Activated naive CD4-positive, alpha-beta T cell treated with anti-CD3 and anti-CD28 coated beads, Interleukin-2, amount 10 ng/mL, durations not matched to agents 7 days and 5 days (primary cell): ENCODE measurements at places on chromosomes 7 and 10.

DNA sequence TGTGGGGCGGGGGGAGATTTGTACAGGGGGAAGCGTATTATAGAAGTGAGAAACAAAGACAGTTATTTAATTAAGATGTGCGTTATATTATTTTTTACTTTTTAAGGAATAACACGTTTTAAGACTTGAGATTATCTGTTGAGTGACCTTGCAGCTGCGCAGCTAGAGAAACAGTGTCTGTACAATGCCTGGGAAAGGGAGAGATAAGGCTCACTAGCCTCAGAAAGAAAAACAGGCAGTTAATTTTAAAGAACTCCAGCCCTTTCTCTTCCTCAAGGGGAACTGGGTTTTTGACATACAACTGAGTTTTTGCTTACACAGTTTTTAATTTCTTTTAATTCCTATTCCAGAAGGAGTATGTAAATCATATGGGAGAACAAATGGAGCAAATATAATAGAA lies 50.7 kb downstream of the LMBR1 start:
- H3K4me3 ChIP-seq, result no peak overlapping the region
- peaks cover 4% of the 10 kb centered on the region for H3K36me3 ChIP-seq
- DNase-seq, result no peak
- no peaks in the 10 kb centered on the region for H3K27me3 ChIP-seq
- no peak overlapping the region for H3K27ac ChIP-seq

DNA sequence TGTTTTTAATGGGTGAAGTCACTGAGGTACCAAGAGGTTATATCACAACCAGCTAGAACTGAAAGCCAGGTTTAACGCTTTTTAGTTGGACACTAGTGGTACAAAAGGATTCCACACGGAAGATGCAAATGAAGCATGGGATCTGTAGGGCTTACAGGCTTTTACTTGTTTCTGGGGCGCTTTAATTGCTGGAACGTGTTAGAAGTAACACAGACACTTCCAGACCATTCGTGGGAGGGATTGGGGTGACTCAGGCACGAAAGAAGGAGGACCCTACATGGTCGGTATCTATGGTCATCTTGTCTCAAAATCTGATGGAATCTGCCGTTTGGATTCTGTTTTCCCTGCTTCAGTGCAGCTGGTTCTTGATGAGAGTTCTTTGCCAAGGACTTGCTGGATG lies 1.0 kb downstream of the YKT6 start:
- no peak for DNase-seq
- H3K4me3 ChIP-seq, result peak overlapping the region; percentile 85
- H3K27ac ChIP-seq, result peak overlapping the region; percentile 47
- H3K4me1 ChIP-seq, result peaks cover 31% of the 10 kb centered on the region
- peaks cover 6% of the 10 kb centered on the region for H3K27me3 ChIP-seq
- H3K36me3 ChIP-seq, result peaks cover 20% of the 10 kb centered on the region

GRCh38 chr7:46993396-46993795 lies 588.5 kb downstream of the TNS3 start:
- H3K4me3 ChIP-seq, result no peak overlapping the region
- DNase-seq, result no peak
- no peak overlapping the region for H3K27ac ChIP-seq
- no peaks in the 10 kb centered on the region for H3K27me3 ChIP-seq
- no peaks in the 10 kb centered on the region for H3K4me1 ChIP-seq

- H3K27me3 ChIP-seq, result no peaks in the 10 kb centered on the region
- H3K27ac ChIP-seq, result peak overlapping the region; percentile 89
- DNase-seq, result peak; percentile 68
- peaks cover 55% of the 10 kb centered on the region for H3K4me1 ChIP-seq
- peaks cover 44% of the 10 kb centered on the region for H3K36me3 ChIP-seq
- H3K4me3 ChIP-seq, result peak overlapping the region; percentile 59
These were observed 53.3 kb downstream of the DNAJB6 start for GRCh38 chr7:157389951-157390730.

DNA sequence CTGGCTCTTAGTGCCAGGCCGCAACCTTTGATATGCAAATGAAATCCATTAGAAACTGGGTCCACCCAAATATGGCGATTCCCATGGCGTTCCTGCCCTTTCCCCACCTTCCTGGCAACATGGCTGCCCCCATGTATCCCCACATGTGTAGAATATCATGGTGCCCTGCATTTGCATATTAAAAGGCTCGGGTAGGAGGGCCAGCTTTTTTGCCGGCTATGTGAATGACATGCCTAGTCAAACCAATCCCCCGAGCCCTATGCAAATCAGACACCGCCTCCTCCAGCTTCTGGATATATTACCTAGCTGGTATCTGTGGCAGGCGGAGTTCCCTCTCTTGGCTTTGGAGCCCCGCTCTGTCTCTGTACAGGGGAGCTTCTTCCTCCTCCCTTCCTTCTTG lies 18.3 kb downstream of the MMS19 start:
- H3K27ac ChIP-seq, result no peak overlapping the region
- no peaks in the 10 kb centered on the region for H3K4me1 ChIP-seq
- peaks cover 44% of the 10 kb centered on the region for H3K36me3 ChIP-seq
- H3K27me3 ChIP-seq, result no peaks in the 10 kb centered on the region

- no peak for DNase-seq
- peaks cover 3% of the 10 kb centered on the region for H3K36me3 ChIP-seq
- no peaks in the 10 kb centered on the region for H3K27me3 ChIP-seq
- H3K4me3 ChIP-seq, result no peak overlapping the region
These were observed 201.4 kb upstream of the SH2B2 start for GRCh38 chr7:102085218-102085772.

GRCh38 chr10:69789164-69789576 lies 12.5 kb upstream of the COL13A1 start:
- H3K27me3 ChIP-seq, result peaks cover 30% of the 10 kb centered on the region
- H3K27ac ChIP-seq, result no peak overlapping the region
- no peaks in the 10 kb centered on the region for H3K4me1 ChIP-seq
- no peak for DNase-seq
- H3K4me3 ChIP-seq, result no peak overlapping the region

- H3K36me3 ChIP-seq, result no peaks in the 10 kb centered on the region
- H3K27ac ChIP-seq, result no peak overlapping the region
- peaks cover 20% of the 10 kb centered on the region for H3K27me3 ChIP-seq
These were observed 71.9 kb downstream of the C10orf105 start for GRCh38 chr10:71647526-71648253.

DNA sequence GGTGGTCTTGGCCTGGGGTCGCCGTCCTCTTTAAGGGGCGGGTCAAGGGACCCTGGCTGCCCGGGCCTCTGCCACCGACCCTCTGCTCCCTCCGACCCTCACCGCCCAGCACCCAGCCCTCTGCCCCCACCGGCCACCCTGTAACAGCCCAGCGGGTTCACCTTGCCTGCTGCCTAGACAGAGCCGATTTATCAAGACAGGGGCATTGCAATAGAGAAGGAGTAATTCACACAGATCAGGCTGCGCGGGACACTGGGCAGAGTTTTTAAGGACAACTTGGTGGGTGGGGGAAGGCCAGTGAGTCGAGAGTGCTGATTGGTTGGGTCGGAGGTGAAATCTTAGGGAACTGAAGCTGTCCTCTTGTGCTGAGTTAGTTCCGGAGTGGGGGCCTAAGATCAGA lies 779 bp upstream of the ADCK2 start:
- peaks cover 41% of the 10 kb centered on the region for H3K4me1 ChIP-seq
- no peak for DNase-seq
- H3K4me3 ChIP-seq, result peak overlapping the region; percentile 68

DNA sequence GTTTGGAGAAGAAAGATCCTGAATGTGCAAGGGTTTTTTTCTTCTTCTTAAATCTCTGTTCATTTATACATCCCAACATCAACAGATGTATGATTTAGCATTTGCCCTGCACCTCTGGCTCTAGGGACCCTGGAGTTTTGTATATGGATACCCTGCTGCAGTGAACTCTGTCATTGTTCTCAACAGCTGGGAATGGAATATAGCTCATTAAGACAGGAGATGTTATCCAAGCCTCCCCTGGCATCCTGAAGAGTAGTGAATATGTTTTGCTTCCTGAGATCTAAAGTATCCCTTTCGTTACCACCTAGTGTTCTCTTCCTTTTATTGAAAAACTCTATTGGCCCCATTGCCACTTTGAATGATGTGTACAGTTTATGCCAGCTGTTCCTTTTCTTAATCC lies 275.9 kb downstream of the EXOC4 start:
- H3K36me3 ChIP-seq, result no peaks in the 10 kb centered on the region
- no peak for DNase-seq
- H3K4me1 ChIP-seq, result no peaks in the 10 kb centered on the region
- H3K27me3 ChIP-seq, result no peaks in the 10 kb centered on the region
- no peak overlapping the region for H3K27ac ChIP-seq
